ENCODE measurements at places on chromosomes 3 and 15.

DNA sequence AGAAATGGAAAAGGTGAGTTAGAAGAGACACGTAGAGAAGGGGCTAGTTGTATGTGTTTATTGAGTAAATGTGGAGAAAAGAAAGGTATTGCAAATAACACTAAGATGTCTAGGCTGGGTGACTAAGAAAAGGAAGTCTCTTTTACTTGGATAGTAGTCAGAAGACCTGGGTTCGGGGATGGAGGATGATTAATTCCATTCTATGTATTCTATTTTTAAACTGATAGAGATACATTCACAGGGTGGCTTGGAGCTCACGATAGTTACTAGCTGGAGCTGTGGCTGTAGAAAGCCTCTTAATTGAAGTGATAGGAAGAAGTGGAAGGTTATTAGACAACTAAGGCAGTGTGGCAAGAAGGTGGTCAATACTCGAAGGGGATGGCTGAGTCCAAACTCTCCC lies 65.9 kb upstream of the TNIK start:
- DNase-seq = no peak

GRCh38 chr3:72299321-72299802 lies 514.4 kb upstream of the PROK2 start:
- DNase-seq = no peak

GRCh38 chr15:48603123-48603500 lies 42.4 kb downstream of the FBN1 start:
- no peak for DNase-seq

DNA sequence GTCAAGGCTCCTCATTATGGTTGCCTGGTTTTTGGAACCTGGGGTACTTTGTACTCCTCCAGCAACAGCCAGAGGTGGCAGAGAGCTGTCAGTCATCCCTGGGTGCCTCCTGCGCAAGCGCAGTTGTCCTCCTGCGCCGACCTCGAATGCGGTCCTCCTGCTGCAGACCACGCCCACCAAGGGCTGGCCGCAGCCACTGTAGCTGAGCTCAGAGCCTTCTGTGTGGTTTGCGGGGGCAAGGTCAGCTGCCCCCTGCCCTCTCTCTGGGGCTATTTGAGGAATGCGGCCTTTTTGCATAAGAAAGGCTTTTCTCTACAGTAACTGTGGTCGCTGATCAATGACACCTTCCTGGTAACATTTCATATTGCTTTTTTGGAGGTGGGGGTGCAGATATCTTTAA lies 131.3 kb upstream of the SNRPN start:
- DNase-seq = no peak

DNA sequence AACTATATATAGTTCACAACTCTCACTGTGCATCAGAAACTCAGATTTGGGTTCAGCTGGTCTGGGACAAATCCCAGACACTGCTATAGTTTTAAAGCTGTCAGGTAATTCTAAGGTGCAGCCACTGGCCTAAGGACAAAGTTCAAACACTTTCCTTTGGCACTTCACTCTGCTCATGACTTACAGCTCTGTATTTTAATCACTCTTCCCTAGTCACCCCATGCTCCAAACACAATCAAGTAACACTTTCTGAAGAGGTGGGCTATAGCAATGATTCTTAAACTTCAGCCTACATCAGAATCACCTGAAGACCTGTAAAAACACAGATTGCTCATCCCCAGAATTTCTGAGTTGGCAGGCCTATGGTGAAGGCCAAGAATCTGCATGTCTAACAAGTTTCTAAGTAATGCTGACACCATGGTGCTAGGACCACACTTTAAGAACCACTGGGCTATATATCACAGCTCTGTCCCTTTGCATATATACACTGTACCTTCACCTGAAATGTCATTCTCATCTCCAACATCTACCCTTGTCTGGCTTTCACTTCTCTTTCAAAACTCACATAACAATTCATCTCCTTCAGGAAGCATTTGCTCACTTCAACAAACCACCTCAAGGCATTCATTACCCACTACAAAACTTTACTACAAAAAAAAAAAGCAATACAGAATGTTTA lies 21.4 kb downstream of the STAG1 start:
- DNase-seq = no peak

- DNase-seq = no peak
These were observed 16.5 kb upstream of the CYP11A1 start for GRCh38 chr15:74383695-74384565.
